Activated B cell treated with CpG ODN at 0.5 μM for 24 hours (primary cell): ENCODE measurements at places on chromosomes 4 and X. TPM values are rescaled to one million over a fixed set of nuclear protein-coding genes. Genes with fewer than 3 reads are reported as not detected.

DNA sequence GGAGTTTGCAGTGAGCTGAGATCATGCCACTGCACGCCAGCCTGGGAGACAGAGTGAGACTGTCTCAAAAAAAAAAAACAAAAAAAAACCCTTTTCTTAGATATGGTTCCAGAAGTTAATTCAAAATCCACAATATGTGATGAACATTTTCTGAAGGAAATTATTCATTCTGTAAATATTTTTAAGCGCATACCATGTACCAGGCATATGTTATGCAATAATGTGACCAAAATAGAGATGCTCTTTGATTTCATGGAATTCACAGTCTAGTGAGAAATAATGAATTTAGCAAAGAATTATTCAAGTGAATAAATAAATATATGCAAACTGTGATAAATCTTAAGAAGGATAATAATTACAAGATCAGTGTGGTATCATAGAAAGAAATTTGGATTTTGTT lies 174.7 kb downstream of the GC start:
- no peaks in the 10 kb centered on the region for H3K27me3 ChIP-seq
- no peak overlapping the region for H3K4me3 ChIP-seq
- no peak for DNase-seq
- no peak overlapping the region for H3K27ac ChIP-seq

DNA sequence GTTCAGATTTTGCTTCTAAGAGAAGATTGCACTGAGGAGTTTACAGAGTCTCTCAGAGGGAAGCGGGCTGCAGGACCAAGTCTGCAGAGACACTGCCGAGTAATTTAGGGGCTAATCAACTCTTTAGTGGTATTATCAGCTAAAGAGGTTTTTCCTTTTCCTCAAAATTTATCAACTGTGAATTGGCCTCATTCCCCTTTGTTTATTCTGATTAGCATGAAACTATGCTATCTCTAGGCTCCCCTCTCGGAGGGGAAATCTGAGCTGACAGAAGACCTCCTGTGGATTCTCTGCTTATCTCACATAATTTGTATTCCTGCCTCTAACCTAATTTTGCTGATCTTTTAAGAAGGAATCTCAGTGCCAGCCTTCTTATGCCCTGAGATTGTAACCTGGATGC lies 201.0 kb downstream of the DCTD start:
- DNase-seq: no peak
- no peak overlapping the region for H3K4me3 ChIP-seq
- H3K36me3 ChIP-seq: no peaks in the 10 kb centered on the region

DNA sequence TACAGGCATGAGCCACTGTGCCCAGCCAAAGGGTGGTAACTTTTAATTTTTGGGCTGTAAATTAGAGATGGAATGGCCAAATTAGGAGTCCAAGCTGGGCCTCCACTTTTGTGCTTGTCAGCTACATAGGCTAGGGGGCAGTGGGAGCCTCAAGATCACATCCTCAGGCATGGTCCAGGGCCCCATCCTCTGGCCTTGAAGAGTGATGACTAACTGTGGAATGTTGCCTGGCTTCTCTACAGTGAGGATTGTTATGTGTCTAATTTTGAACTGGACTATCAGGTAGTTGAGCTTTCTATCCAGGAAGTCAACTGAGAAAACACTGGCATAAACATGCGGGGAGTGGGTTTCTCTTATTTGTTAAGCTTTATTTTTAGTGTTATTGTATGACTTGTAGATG lies 33.0 kb downstream of the CCNG2 start:
- H3K4me1 ChIP-seq: peaks cover 30% of the 10 kb centered on the region
- no peak overlapping the region for H3K27ac ChIP-seq
- no peaks in the 10 kb centered on the region for H3K36me3 ChIP-seq
- DNase-seq: no peak
- H3K27me3 ChIP-seq: no peaks in the 10 kb centered on the region
- H3K4me3 ChIP-seq: no peak overlapping the region

DNA sequence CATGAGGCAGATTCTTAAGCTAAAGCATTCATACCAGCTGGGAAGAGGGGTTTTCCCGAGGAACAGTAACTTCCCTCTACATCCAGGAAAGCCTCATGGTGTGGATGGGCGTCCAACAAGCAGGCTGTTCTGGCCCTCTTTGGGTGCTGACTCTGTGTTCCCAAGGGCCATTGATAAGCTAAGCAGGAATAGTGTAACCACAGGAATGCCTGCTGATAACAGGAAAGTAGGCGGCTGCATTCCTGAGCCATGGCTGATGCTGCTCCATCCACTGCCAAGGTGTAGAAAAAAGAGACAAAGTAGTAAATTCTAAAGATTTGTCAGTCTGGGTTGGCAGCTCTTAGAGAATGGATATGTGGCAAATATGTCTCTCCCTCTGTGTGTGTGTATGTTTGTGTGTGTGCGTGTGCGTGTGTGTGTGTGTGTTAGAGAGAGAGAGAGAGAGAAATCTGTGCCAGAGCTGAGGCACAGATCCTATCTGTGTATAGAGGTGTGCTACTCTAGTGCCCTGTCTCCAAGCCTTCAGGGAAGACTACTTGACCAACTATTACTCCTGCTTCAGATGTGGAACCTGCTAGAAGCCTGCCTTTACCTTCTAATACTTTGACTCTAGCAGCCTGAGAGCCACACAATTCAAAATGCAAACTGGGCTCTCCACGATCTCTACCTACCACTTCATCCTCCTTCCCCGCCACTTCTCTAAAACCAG lies 353.1 kb upstream of the NR3C2 start:
- H3K4me3 ChIP-seq: no peak overlapping the region
- no peak for DNase-seq
- no peaks in the 10 kb centered on the region for H3K36me3 ChIP-seq
- no peaks in the 10 kb centered on the region for H3K27me3 ChIP-seq

Gene COL25A1
- not detected in 2 replicates for total RNA-seq
